Glomerular endothelial cell (primary cell): ENCODE measurements at places on chromosomes 5 and 9. TPM values are rescaled to one million over a fixed set of nuclear protein-coding genes. Genes with fewer than 3 reads are reported as not detected.

The PCDHGA7 gene
- 3.6 and 5.3 TPM in 2 replicates for total RNA-seq

The GPX8 gene
- total RNA-seq: 70.8 and 89.8 TPM in 2 replicates

The SOX30 gene
- total RNA-seq: not detected in 2 replicates

The TLX3 gene
- total RNA-seq: not detected in 2 replicates

The TNFAIP8 gene
- 15.3 TPM in 2 replicates for total RNA-seq

The SARDH gene
- 1.3 and 3.4 TPM in 2 replicates for total RNA-seq

The SPACA9 gene
- 3.2 TPM in 2 replicates for total RNA-seq

The GHR gene
- total RNA-seq: 0.35 and 1.8 TPM in 2 replicates

The SH3PXD2B gene
- total RNA-seq: 41.1 and 44.9 TPM in 2 replicates

The NUTM2F gene
- not detected in 2 replicates for total RNA-seq

The CCIN gene
- 0.19 and 0.29 TPM in 2 replicates for total RNA-seq

The ZBED3 gene
- total RNA-seq: 7.1 and 12.0 TPM in 2 replicates

The ACTBL2 gene
- total RNA-seq: 2.8 and 4.0 TPM in 2 replicates

The FBN2 gene
- 21.4 and 41.2 TPM in 2 replicates for total RNA-seq

The TMEM171 gene
- 1.7 and 2.3 TPM in 2 replicates for total RNA-seq

The C9orf153 gene
- not detected in 2 replicates for total RNA-seq

The SPINK4 gene
- not detected in 2 replicates for total RNA-seq

The MRPS30 gene
- 48.7 and 54.6 TPM in 2 replicates for total RNA-seq

The CARTPT gene
- not detected in 2 replicates for total RNA-seq

The ANP32B gene
- total RNA-seq: 20.8 and 30.8 TPM in 2 replicates

The OR1J2 gene
- not detected in 2 replicates for total RNA-seq

The TICAM2 gene
- total RNA-seq: 1.8 and 2.0 TPM in 2 replicates

The SLC6A19 gene
- total RNA-seq: not detected in 2 replicates

The SPATA31E1 gene
- total RNA-seq: not detected in 2 replicates

The AGXT2 gene
- not detected in 2 replicates for total RNA-seq

The PCDHA6 gene
- total RNA-seq: 0.23 and 0.58 TPM in 2 replicates

The ENTREP1 gene
- 5.7 and 11.8 TPM in 2 replicates for total RNA-seq

The TPM2 gene
- 290 and 300 TPM in 2 replicates for total RNA-seq

The TRIM36 gene
- total RNA-seq: 2.4 and 3.7 TPM in 2 replicates

The RNF180 gene
- total RNA-seq: 4.7 and 10.3 TPM in 2 replicates

The ARHGEF37 gene
- 4.6 and 8.5 TPM in 2 replicates for total RNA-seq

The ARL14EPL gene
- not detected in 2 replicates for total RNA-seq

The TOR1A gene
- total RNA-seq: 61.3 and 75.1 TPM in 2 replicates

The KIF24 gene
- 0.63 and 1.8 TPM in 2 replicates for total RNA-seq
